Caco-2 (cell line): ENCODE measurements at places on chromosomes 16 and 17. TPM values are rescaled to one million over a fixed set of nuclear protein-coding genes. Genes with fewer than 3 reads are reported as not detected.

SMIM36 gene
- not detected in 2 replicates for total RNA-seq

TPSD1 gene
- not detected in 2 replicates for total RNA-seq

YBX2 gene
- total RNA-seq = 21.1 and 27.6 TPM in 2 replicates

SOX15 gene
- total RNA-seq = 0.53 TPM in 1 of 2 replicates, not detected in the other

ZNF19 gene
- total RNA-seq = 5.1 TPM in 2 replicates

FBXW10B gene
- total RNA-seq = not detected in 2 replicates

C16orf89 gene
- total RNA-seq = not detected in 2 replicates

BIRC5 gene
- total RNA-seq = 82.0 and 88.8 TPM in 2 replicates
